ENCODE measurements at places on chromosomes 12 and 14.

DNA sequence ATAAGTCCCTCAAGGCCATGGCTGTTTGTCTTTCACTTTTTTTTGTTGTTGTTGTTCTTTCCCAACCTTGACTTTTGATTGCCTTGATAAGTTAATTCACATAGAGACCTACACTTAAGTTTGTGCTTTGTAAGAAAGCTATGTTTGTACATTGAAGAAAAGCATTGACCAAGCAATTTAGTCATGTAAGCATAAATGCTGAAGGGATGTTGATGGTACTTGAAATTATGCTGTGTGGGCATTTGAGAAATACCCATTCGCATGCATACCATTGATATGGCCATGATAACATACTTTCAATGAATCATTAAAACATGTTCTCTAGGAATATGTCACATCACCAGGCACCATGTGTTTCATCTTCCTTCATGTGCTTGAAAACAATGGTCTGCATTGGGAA, 803.7 kb upstream of the TMEM132C start:
- no peak for DNase-seq

DNA sequence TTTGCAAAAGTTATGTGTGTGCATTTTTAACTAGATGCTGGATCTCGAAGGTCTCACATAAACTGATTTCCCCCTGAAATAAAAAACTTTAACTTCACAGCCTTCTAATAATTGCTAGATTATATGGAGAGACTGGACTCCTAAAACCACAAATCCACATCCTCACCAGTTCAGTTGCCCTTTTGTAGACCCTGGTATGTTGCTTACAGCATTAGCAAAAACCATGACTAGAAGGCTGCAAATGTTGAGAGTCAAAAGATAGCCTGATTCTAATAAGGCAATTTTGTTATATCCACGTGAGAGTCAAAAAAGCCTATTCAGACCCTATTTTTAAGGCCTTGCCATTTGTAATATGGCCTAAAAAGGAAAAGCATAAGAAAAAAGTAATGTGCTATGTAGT, 37.4 kb downstream of the RASSF8 start:
- DNase-seq: no peak

DNA sequence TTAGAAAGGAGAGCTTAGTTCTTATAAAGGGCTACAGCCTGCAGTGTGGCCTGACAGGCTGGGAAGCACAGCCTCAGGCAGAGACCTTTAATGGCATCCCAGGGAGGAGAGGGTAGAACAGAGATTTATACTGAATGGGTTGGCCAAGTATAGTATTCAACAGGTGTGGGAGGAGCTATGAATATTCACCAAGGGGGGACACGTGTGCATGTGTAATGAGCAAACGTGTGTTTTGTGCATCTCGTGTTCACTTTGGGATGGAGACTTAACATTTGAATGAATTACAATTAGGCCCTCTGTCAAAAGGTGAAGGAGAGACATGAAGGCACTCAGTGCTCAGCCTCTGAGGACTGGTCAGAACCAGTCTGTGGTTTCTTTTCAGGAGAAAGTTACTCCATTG, 5.2 kb downstream of the TDP1 start:
- no peak for DNase-seq

- DNase-seq: peak; percentile 59
Measured at GRCh38 chr12:117042171-117042842, 56.9 kb downstream of the TESC start.

GRCh38 chr14:69972755-69973154, 93.5 kb downstream of the SMOC1 start:
- DNase-seq: no peak

GRCh38 chr12:546920-547845, 87.4 kb downstream of the B4GALNT3 start:
- DNase-seq: peak; percentile 72

- no peak for DNase-seq
Measured at GRCh38 chr12:30003321-30003720, 219.6 kb upstream of the TMTC1 start.

- no peak for DNase-seq
Measured at GRCh38 chr12:27709932-27710591, 570 bp upstream of the MRPS35 start.

DNA sequence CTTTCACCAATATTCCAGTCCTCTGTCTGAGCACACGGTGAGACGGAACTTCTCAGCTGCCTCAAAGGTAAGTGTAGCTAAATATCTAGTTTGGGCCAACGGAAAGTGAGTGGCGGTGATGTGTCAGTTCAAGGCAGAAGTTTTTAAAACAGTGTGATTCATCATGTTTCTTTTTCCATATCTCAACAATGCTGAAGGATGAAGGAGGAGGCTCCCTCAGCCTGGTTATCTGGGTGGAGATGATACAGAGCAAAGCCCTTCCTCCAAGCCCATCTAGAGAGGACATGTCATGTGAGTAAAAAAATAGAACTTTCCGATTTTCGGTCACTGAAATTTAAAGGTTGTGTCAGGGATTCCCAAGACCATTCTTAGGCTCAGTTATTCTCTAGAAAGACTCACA, 13.1 kb upstream of the ANP32D start:
- no peak for DNase-seq

DNA sequence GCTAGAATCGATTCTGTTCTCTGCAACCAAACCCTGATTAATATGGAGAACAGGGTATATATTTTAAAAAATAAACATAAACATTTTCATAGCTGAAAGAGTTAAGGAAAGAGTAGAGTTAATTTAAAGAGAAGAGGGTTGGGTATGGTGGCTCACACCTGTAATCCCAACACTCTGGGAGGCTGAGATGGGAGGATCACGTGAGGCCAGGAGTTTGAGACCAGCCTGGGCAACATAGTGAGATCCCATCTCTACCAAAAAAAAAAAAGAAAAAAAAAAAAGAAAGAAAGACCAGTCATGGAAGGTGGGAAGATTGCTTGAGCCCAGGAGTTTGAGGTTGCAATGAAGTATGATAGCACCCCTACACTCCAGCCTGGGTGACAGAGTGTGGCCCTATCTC, 25.5 kb downstream of the GTSF1 start:
- DNase-seq: no peak

DNA sequence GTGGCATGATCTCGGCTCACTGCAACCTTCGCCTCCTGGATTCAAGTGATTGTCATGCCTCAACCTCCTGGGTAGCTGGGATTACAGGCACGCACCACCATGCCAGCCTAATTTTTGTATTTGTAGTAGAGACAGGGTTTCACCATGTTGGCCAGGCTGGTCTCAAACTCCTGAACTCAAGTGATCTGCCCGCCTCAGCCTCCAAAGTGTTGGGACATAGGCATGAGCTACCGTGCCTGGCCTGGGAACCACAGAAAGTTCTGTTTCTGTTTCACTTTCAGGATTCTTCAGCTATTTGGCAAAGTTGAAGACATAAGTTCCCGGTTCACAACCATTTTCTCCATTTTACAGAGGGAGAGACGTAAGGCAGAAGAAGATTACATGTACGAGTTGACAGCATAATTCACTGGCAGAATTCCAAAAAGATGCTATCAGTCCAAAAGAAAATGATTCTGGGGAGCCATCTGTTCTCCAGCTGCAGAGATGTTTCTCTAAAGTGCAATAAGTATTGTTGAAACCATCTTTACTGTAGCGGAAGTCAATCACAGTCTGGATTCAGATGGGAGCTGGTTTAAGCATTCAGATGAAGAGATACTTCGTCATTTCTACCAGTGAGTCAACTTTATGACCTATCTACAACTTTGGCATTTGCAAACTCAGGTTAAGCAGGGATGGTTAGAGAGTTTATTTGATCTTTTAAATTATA, 8.1 kb upstream of the RNF34 start:
- DNase-seq: no peak

DNA sequence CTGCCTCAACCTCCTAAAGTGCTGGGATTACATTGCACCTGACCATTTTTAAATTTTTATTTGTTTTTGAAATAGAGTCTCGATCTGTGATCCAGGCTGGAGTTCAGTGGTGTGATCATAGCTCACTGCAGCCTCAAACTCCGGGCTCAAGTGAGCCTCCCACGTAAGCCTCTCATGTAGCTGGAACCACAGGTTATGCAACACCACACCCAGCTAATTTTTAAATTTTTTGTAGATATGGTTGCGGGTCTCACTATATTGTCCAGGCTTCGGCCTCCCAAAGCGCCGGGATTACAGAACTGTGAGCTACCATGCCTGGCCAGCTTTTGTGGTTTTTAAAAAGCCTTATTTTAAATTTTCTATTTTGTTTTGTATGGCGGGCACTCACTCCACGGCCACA, 2.2 kb upstream of the DRAM1 start:
- DNase-seq: no peak

- DNase-seq: no peak
Measured at GRCh38 chr12:121958541-121959240, 40.3 kb downstream of the CFAP251 start.

DNA sequence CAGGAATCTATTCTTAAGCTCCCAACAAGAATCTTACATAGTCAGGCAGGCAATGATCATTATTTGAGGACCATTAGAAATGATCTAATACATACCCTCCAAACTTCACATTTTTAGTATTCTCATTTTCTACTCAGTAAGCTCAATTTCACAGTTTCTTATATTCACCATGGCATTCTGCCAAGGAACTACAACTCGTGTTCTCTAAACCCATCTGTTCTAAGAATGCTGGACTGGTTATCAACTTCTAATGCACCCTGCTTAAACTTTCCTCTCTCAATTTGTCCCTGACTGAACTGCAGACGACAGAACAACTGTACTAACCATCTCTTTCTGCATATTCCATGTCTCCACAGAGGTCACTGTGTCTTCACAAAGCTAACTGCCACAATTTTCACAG, 58.6 kb downstream of the GXYLT1 start:
- DNase-seq: no peak

DNA sequence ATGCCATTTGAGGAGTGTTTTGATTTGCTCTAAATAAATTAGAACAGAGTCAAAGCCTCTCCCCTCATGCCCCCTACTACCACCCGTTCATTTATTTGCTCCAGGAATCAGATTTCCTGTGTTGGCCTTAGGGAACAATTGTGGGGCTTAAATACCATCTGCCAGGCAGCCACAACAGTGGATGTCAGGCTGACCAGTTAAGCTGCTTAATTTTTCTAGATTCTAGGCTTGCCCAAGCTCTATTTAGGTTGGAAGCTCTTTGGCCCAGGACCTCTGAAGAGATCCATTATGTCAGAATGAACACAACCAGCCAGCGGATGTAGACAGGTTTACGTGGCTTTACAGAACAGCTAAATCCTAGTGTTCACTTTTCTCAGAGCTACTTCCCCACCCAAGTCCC, 1.0 kb upstream of the TIMELESS start:
- DNase-seq: no peak

DNA sequence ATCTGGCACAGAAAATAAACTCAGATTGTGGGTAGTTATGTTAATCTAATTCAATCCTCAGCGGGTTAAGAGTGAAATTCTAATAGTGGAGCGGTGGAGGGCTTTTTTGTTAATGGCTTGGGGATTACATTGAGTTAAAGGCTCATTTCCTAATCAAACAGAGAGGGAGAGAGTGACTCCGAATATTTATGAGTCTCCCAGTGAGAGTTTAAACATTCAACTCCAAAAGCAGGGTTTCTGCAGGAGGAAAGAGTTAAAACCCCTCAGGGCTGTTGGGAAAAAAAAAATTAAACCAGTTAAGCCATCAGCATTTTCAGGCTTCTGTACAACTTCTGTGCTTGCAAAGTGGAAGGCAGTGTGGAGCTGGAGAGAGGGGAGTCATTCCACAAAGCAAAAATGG, 62.1 kb upstream of the ESRRB start:
- DNase-seq: no peak

- DNase-seq: peak; percentile 71
Measured at GRCh38 chr12:52151837-52152783, 39.7 kb downstream of the KRT80 start.

DNA sequence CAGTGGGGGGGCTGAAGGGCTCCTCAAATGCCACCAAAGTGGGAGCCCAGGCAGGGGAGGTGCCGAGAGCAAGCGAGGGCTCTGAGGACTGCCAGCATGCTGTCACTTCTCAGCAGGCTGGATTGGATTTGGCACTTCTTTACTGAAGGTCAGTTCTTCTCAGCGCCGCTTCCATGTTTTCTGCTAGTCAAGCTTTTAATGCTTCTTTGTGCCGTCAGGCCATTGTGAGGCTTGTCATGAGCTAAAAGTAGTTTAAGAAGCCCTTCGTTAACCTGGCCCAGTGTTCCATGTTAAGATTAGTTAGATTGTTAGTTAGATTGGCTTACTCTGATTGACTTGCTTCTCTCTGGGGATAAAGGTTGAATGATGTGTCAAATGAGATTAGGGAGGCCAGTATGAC, 13.4 kb downstream of the GABARAPL1 start:
- DNase-seq: no peak

DNA sequence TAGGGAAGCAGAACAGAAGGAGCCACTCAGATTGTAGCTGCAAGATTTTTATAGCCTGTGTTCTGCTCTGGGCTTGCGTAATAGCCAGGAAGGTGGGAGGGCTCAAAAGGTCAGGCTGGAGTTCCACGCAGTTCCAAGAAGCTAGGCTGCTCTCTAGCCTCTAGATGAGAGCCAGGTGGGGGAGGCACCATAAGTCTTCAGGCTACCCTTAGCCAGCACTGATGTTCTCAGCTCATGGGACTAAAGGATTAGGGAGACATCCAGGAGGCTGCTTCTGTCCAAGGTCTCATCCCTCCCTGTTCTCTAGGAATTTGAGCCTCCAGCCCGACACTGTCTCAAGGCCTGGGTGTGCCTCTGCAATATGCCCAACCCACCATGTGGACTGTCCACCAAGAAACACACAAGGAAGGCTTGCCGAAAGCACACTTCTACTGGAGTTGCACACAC, 1.7 kb downstream of the LMBR1L start:
- no peak for DNase-seq

DNA sequence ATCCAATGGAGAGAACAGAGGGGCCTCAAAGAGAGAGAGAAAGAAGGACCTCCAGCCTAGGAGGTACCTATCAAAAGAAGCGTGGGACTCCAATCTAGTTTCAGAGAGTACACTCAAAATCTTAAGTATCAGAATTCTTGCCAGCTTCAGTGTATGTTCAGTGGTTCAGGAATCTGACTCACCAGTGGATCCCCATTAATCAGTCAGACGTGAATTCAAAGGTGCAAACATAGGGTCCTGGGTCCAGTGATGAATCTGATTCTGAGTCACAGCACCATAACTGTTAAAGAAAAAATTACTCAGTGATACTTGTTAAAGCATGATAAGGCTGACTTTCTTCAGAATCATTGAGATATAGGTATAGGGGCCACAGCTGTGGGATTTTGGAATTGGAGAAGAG, 33.2 kb downstream of the ETNK1 start:
- DNase-seq: no peak
